Choroid plexus epithelial cell (primary cell): ENCODE measurements at places on chromosomes 4 and X.

DNA sequence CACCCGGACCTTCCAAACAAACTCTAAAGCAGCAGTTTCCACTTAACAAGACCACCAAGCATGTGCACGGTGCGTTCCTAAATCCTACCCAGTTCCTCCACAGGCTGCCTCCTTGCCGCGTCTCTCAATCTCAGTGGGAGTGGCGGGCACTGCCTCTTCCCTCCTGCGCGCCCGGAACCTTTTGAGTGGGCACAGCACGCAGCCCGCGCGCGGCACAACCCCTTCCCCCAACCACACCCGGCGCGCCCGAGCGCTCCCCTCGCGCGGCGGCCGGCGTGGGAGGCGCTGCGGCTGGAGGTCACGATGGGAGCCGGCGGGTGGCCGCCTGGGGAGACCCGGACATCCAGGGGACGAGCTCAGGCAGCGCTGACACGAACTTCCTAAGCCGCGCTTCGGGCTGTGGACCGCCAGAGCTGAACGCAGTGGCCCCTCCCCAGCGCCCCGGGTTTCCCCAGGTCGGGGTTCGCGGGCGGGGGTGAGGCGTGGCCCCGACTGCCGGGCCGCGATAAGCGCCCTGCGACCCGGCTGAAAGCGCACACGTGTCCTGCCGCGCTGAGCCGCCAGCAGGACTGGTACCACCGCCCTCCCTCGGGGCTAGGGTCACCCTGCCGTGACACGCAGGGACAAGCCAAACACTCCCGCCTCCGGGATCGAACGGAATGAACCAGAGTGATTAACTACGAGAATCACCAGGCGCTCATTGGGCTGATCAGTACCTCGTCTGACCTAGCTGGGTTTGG, at the start of gene ABCG2:
ABCG2 (minus strand) TSS at position 151 of the 740 bp plus-strand sequence. CDS start 18,644 bp downstream, outside the sequence.
- peak; percentile 45 for DNase-seq

- DNase-seq = no peak
Measured at GRCh38 chr4:99610605-99611175, 36.1 kb downstream of the MTTP start.

- DNase-seq = no peak
Measured at GRCh38 chr4:73908965-73909364, 39.8 kb downstream of the CXCL1 start.

DNA sequence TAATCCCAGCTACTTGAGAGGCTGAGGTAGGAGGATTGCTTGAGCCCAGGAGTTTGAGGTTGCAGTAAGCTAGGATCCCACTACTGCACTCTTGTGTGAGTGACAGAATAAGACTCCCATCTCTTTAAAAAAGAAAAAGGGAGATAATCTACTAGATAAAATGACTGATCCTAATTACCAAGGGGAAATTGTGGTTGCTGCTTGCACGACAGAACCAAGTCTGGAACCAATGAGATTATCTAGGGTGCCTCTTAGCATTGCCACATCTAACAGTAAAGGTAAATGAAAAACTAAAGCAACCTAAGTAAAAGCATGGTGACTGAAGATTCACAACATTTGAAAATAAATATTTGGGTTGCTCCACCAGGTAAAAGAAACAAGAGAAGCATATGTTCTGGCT, 185.1 kb downstream of the PDHA2 start:
- DNase-seq = no peak

GRCh38 chr4:54320826-54321685, 92.0 kb downstream of the PDGFRA start:
- no peak for DNase-seq

DNA sequence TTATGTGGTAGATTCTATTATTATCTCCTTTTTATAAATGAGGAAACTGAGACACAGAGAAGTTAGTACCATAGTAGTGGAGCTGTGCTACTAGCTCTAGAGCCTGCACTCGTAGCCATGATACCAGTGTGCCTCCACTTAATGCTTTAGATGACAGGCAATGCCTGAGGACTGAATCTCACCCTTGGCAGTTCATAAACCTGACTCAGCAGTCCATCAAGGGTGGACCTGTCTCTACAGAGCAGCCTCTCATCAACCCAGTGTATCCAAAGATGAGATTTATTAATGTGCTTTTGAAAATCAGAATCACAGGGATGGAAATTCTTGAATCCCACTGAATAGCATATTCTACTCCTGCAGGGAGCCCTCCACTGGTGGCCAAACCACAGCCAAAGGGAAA, 483.2 kb upstream of the DIPK2B start:
- no peak for DNase-seq

GRCh38 chr4:41365681-41366080, 109.0 kb downstream of the UCHL1 start:
- no peak for DNase-seq

- no peak for DNase-seq
Measured at GRCh38 chr4:144104509-144105130, 35.9 kb downstream of the GYPA start.

DNA sequence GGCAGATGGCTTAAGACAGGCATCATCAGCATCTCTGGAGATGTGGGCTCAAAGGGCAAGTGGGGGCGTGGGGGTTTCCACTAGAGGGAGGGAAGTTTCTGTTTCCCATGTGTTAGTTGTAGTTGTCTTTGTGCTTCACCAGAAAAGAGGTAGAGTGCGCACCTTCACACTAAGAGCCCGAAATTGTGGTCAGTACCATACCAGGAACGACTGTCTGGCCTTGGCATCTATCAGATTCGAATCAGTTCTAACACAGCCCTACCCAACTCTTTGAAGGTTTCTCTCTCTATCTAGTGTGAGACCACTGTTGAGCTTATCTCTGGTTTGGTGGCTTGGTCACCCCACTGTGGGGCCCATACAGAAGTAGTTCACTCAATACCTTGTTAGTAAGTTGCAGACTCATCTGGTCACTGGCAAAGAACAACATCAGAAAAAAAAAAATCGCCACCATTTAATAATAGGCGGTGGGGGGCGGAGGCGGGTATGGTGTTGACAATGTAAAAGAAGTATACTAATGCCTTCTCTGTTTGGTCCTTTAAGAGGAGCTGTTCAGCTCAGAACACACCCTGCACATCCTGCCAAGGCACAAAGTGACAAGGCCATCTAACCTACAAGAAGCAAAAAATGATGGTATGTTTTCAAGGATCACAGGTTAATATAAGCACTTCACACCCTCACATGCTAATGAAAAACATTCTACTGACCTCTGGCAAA, 71.1 kb downstream of the NYX start:
- DNase-seq = no peak

DNA sequence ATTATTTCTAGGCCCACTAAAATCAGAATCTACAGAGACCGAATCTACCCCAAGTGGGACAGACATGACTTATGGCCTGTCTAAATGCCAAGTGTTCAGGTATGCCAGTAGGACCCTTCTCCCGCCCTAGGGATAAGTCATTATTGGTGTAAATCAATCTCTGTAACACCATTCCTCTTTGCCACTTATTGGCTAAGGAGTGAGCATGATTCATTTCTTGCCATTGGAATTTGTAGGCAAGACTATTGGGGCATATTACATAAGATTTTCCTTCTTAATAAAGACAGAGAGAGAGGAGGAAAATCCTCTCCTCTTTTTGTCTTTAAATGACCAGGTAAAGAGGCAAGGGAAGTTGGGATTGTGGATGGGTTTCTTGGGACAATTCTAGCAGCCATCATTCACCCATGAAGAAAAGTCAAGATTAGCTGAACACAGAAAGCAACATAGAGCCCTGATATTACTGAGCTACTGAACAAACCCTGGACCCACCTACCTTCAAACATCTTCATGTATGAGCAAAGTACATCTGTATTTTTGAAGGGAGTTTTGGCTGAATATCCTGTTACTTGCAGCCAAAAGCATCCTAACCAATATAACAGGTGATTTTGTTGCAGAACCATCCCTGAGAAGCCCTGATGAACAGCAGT, 2.6 kb downstream of the SLC9B2 start:
- peak; percentile 16 for DNase-seq

DNA sequence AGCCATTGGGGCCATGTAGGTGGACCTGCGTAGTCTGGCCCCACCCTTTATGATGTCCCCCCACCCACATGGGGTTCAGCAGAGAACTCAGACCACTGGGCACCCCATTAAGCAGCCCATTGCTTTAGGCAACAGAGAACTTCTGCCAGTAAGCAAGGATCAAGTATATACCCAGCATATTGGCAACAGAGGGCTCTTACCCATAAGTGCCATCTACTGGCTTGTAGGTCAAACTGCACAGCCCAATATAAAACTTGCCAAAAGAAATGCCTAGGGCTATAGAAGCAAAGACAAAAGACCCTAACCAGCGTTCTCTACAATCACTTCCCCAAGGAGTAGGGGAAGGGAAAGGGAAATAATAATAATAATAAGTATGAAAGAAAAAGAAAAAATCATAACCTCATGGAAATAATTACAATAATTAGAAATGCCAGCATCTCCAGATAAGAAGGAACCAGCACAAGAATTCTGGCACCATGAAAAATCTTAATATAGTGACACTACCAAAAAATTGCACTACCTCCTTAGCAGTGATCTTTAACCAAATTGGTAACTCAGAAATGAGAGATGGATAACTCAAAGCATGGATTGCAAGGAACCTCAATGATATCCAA, 1090.7 kb downstream of the FAT4 start:
- DNase-seq = peak; percentile 74

GRCh38 chr4:153521999-153522801, 56.0 kb downstream of the TMEM131L start:
- no peak for DNase-seq

DNA sequence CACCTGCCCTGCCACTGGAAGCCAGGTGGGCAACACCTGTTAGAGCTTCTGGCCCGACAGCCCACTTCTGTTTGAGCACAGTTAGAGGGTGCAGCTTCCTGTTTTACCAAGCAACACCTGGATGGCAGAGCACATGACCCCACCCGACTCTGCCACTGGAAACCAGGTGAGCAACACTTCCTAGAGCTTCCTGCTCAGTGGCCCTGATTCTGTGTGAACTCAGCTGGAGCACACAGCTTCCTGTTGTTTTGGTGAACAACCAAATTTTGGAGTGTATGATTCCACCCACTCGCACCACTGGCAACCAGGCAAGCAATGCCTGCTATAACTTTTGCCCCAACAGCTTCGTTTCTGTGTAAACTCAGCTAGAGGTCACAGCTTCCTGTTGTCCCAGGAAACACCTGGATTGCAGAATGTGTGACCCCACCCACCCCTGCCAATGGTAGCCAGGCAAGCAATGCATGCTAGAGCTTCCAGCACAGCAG, 163.8 kb upstream of the KLF8 start:
- DNase-seq = no peak

GRCh38 chrX:129724754-129725153, 14.0 kb upstream of the XPNPEP2 start:
- no peak for DNase-seq

DNA sequence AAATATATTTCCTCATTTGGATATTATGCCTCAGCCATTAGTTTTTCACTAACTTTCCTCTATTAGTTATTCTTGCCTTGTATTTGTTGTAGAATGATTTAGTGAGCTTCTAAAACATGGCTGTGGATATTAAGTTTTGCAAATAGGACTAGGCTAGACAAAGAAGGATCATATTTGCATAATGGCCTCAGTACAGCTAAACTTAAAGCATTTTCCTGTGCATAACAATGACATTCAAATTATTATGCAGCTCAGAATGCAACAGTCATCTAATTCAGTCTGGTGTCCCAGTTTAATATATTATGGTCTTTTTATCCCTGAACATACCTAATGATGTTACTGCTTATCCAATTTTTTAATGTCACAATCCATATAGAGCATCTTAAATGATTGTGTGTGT, 155.3 kb upstream of the DDIT4L start:
- DNase-seq = no peak

GRCh38 chr4:21248331-21248730, 548.1 kb downstream of the PACRGL start:
- no peak for DNase-seq

GRCh38 chr4:109703664-109704361, 568 bp upstream of the CASP6 start:
- peak; percentile 29 for DNase-seq

- no peak for DNase-seq
Measured at GRCh38 chr4:13246107-13246506, 238.0 kb downstream of the RAB28 start.

DNA sequence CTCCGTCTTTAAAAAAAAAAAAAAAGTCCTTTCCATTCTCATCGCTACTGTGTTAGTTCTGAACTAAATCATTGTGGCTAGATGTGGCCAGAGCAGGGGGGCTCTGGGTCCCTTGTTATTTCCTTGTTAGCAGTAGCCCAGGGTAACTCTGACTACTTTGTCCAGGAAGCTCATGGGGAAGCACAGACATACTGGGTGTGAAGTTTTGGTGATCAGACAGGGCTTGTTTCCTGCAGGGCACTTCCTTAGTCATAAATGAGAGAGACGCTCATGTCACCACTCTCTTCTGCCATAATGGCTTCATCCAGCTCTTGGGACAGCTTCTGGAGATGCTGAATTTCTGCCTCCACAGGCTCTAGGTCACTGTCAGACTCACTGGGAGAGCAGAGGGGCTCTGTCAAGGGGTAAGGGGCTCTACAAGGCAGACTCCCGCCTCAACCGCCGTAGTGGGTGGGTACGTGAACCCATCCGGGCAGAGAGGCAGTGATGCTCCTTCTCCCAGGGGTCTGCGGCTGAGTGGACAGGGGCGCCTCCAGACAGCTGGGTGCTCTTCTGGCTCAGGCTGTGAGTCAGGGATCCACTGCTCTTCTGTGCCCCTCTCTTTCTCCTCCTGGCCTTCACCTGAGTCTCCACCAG, 12.9 kb downstream of the STIM2 start:
- no peak for DNase-seq

GRCh38 chrX:74451450-74452198, 30.3 kb downstream of the SLC16A2 start:
- DNase-seq = no peak

- no peak for DNase-seq
Measured at GRCh38 chr4:101083131-101083530, 264.2 kb downstream of the PPP3CA start.

- peak; percentile 23 for DNase-seq
Measured at GRCh38 chr4:186934841-186935443, 211.3 kb upstream of the FAT1 start.

- DNase-seq = no peak
Measured at GRCh38 chr4:89269121-89269666, 38.4 kb downstream of the GPRIN3 start.

DNA sequence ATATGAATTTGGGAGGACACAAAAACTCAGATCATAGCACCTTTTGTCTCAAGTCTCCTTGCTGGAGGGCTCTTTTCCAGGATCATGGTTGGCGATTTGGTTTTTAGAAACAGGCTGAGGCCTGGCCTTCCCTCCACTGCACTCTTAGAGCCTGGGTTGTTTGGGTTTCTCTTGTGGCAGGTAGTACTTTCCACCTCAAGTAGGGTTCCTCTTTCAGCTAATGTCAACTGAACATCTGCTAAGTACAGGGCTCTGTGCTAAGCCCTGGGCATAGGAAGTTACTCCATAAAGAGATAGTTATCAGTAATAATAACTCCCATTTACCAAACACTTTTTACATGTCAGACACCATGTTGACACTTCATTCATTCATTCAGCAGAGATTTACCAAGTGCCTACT, 28.2 kb upstream of the APLN start:
- DNase-seq = no peak

DNA sequence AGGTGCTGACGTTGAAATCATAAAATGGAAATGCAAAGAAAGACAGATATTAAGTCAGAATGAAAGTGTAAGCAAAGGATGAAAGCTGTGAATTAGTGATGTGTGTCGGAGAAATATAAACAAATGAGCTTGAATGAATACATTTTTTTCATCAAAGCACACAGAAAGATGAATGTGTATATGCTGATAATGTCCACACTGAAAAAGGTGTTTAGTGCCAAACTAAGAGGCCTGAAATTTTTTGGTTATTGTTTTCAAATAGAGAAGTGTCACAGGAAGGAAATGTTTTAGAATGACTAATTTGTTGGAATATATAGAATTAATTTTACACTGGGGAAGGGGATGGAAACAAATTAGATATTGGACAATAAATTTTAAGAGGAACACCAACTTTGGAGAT, 1217.6 kb downstream of the PCDH18 start:
- no peak for DNase-seq

GRCh38 chr4:5365071-5366008, 314.1 kb downstream of the STK32B start:
- peak; percentile 49 for DNase-seq
